ENCODE measurements at places on chromosomes 7 and 10.

- DNase-seq: no peak
Observed at GRCh38 chr7:141837683-141838082, 3.6 kb downstream of the PRSS37 start.

DNA sequence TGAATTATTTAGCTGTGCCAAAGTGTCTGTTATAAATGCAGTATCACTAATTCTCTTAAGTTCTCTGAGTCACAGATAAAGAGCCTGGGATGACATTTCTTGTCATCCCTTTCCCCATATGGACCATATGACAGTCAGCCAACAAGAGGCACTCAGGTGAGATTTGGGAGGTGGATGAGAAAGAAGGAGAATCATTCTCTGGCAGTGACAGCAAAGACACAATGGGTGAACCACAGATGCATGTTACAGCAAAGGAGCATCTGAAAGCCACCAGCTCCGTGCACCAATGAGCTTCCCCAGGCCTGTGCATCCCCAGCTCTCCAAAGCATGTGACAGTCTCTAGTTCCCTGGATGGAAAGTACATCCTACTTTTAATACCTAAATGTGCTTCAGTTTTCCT lies 10.8 kb downstream of the GIMAP6 start:
- DNase-seq: no peak

- DNase-seq: no peak
Observed at GRCh38 chr7:141333459-141333858, 217.8 kb upstream of the AGK start.

- no peak for DNase-seq
Observed at GRCh38 chr10:108749042-108749441, 1174.3 kb downstream of the XPNPEP1 start.

DNA sequence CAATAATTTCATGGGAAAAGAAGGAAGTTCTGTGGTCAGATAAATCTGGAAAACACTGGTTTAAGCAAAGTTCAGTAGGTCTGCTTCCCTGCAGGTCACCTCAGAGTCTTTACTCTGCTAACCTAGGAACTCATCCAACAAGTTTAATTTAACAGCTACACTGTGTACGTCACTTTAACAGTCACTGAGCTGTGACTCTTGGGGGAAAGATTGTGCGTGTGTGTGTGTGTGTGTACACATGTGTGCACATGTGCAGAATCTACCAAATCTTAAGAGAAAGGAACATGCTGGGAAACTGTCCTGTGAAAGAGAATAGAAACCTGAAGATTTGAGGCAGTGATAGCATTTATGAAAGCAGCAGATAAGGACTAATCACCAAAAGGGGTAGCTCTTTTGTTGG lies 62.6 kb downstream of the IKZF1 start:
- DNase-seq: no peak

DNA sequence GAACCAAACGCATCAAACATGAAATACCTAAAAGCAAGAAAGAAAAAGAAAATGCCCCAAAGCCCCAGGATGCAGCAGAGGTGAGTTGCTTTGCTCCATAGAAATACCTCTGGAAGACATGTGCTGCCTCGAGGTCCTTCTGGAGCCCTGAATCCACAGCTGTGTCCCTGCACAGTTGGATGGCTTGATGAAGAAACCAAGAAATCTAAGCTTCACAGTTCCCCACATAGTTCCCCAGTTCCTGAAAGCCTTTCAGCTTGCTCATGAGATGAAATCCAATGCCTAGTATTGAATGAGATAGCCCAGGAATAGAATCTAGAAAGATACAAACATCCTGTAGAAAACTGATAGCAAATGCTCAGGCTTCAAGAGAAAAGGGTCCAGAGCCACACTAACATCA lies 182.8 kb downstream of the RTKN2 start:
- DNase-seq: no peak

DNA sequence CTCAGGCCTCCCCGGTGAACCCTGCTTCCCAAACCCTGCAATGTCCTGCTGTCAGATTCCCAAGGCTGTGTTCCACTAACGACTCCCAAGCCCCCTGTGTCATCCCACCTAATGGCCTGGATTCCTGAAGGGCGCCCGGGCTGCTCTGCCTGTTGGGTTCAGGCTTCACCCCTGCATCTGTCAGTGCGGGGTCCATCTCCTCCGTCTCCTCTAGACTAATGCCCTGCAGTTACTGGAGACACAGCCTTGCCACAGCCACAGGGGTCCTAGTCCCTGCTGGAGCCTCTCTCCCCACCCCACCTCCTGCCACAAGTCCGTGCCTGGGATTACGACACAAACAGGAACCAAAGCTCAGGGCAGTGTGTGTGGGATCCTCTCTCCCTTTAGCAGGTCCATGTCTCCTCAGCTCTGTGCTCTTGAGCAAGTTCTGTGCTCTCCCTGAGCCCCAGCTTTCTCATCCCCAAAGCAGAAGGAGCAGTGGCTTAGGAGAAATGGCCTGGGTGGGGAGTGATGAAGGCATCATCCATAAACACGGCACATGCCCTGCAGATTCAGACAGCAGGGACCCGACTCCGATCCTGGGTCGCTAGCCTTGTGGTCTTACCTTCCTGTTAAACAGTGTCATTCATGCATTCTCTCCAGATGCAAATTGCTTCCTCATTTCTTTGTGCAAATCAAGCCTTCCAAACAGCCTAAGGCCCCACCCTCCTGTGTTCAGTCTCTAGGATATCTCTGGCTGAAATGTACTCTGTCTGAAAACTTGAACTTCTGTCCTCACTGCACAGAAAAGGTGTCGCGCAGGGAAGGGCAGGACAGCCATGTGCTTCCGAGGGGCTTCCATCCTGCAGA lies 8.2 kb upstream of the RBP3 start:
- no peak for DNase-seq

- DNase-seq: no peak
Observed at GRCh38 chr7:130699686-130700085, 13.3 kb upstream of the TSGA13 start.

All from cerebellar nuclear complex (tissue), 1 donor.